ENCODE measurements at places on chromosomes 4 and X. TPM values are rescaled to one million over a fixed set of nuclear protein-coding genes. Genes with fewer than 3 reads are reported as not detected.

- DNase-seq: no peak
Observed at GRCh38 chrX:68690936-68691501, 43.6 kb downstream of the STARD8 start.

GRCh38 chr4:137707102-137707620 lies 174.9 kb upstream of the PCDH18 start:
- DNase-seq: no peak

DNA sequence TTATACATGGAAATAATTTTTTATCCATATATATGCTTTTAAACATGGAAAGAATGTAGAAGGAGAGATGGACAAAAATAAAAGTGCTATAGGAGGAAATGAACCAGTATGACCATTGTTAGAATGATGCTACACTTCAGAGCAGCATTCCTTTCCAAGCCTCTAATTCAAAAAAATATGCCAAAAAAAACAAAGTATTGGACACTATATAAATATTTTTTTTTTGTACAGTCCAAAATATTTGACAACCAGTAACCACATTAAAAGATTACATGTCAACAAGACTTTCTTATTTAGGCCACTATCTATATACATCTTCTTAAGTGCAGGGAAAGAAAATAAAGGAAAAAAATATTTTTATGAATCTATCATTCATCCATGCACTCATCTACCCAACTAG lies 198.6 kb downstream of the LRBA start:
- DNase-seq: no peak

DNA sequence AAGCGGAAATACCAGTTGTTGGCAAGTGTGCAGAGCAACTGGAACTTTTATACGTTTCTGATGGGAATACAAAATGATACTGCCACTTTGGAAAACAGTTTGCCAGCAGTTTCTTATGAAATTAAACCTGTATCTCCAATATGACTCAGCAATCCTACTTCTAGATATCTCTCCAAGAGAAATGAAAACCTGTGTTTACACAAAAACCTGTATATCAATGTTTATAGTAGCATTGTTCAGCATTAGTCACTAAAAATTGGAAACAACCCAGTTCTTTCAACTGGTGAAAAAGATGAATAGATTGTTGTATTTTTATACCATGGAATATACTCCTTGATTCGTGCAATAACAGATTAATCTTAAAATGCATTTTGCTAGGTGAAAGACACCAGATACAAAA lies 26.8 kb downstream of the ATP7A start:
- no peak for DNase-seq

GRCh38 chr4:165426823-165427222 lies 48.0 kb downstream of the CPE start:
- no peak for DNase-seq

GRCh38 chr4:89681671-89682070 lies 155.3 kb downstream of the SNCA start:
- no peak for DNase-seq

- DNase-seq: no peak
Observed at GRCh38 chr4:94870146-94870545, 112.4 kb downstream of the BMPR1B start.

DNA sequence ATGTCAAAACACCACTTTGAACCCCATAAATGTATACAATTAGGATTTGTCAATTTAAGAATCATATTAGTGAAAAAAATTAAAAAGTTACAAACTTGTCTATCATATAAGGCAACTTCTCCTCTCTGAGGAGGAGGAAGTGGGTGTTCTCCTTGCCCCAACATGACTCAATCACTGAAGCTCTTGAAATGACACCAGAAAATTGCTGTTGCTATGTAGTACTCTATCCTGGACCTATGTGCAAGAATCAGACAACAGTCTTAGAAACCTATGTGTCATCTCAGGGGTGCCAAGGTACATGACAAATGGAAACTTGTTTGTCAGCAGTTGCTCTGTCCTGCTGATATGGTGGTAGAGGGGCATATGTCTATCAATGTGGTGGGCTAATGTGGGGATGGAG lies 47.7 kb downstream of the HMGB3 start:
- DNase-seq: no peak

GRCh38 chr4:111666826-111667360 lies 478.4 kb upstream of the FAM241A start:
- no peak for DNase-seq

- DNase-seq: no peak
Observed at GRCh38 chr4:178917756-178918155, 1475.5 kb upstream of the AGA start.

- no peak for DNase-seq
Observed at GRCh38 chr4:99058228-99058627, 30.4 kb downstream of the ADH5 start.

DNA sequence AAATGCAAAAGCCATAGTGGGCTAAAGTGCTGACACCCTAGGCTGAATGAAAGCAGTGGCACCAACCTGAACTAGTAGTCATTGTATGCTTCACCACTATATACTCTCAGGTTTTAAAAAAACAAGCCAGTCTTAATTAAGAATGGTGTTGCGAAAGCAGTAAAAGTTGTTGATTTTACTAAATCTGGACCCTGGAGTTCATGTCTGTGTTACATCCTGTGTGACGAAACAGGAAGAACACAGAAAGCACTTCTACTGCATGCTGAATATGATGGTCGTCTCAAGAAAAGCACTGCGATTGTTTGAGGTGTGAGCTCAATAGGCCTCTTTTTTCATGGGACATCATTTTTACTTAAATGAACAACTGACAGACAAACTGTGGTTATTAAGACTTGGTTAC lies 24.2 kb upstream of the GDPD2 start:
- no peak for DNase-seq

DNA sequence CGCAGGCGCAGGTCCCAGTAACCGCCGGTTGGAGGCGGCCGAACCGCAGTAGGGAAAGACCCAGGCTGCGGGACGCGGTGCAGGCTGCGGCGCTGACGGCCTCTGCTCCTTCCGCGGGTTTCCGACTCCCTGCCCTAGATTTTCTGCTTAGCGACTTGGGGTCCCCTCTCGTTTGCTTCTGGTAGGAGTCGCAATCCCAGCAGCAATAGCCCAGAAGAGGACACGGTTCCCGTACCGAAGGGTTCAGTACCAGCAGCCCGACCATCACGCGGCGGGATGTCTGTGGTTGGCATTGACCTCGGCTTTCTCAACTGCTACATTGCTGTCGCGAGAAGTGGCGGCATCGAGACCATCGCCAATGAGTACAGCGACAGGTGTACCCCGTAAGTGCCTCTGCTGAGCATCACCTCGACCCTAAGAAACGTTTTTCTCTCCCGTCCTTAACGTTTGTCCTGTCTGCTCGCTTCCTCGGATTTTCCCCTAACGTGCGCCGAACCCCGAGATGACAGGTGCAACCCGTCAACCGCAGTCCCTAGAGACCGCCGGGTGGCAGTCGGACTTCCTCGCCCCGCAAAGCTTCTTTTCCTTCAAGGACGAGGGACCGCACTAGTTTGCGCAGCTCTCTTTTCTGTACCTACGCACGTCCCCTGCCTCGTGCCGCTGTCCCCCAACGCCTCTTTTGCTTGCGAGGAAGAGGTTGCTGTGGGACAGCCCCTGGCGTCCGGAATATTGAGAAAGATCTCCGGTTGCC lies at the start of gene HSPA4L:
Gene HSPA4L, plus strand, starts transcription at position 48 of the 751 bp plus-strand sequence. Its CDS starts 229 bp downstream, at position 277.
- DNase-seq: no peak

DNA sequence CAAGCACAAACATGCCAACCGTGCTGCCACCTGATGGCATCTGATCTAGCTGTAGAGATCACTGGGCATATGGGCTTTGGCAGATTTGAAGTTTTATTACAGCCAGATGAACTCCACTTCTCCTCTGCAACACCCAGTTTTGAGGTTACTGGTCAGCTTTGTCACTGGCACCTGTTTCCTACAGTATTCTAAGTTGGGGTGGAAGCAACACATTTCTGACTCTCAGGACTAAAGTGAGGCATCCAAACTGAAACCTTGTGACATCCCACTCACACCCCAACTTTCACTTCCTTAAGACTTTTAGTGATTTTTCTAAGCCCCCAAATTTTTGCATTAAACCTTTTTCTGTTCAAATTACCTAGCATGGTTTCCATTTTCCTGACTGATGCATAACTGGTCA lies 115.1 kb upstream of the PCDH18 start:
- no peak for DNase-seq

GRCh38 chr4:142917678-142918077 lies 71.6 kb upstream of the INPP4B start:
- no peak for DNase-seq

DNA sequence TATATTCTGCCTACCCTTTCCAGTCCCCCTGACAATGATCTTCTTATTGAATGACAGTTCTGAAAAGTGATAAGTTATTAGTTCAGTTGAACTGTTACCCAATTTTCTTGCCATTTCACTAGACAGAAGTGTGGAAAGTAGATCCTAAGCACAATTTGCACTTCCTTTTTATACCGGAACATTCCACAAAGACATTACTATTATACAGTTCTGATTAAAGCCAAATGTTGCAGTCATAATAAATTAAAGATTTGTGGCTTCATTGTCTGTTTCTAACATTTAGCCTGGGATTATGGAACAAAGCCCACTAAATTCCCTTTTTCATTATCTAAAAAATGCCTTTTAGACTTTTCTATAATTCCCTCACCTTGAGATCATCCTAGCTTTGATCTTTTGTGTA lies 13.8 kb downstream of the SH3BGRL start:
- no peak for DNase-seq

GRCh38 chr4:164261831-164262230 lies 492.1 kb upstream of the SMIM31 start:
- no peak for DNase-seq

GRCh38 chr4:94621491-94622080 lies 136.2 kb upstream of the BMPR1B start:
- DNase-seq: no peak

DNA sequence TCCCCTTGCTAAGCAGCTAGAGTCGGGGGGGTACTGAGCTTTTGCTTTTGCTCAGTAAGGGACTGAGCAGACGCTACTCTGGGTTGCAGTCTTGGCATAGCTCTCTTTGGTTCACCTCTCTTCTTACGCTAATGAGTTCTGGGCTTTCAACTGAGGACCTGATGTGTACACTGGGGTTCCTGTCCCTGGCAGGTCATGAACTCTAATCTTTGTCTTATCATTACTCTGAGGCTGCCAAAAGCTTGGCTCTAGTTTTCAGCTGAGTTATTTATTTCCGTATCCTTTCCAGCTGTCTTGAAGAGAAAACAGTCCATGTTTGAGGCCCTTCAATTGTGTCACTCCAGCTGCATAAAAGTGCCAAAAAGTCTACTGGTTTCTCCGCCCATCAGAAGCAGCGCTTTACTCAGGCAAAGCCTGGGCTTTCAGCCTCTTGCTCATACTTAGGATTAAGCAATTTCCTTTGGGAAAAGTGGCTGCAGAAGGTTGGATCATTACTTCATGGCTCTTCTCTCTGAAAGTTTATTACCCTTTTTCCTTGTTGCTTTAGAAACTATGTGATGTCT lies 121.0 kb upstream of the STOX2 start:
- DNase-seq: no peak

- DNase-seq: no peak
Observed at GRCh38 chr4:107578321-107578720, 141.7 kb downstream of the PAPSS1 start.

MAGED4B gene
- 5.4 TPM for total RNA-seq

ATOH1 gene
- not detected for total RNA-seq

CLCN4 gene
- 3.3 TPM for total RNA-seq

TCEAL6 gene
- not detected for total RNA-seq

MAOB gene
- 0.10 TPM for total RNA-seq

IKBKG gene
- total RNA-seq: 35.9 TPM

COX7B2 gene
- not detected for total RNA-seq

GPR119 gene
- not detected for total RNA-seq

DUX4 gene
- total RNA-seq: not detected

DIAPH2 gene
- 12.5 TPM for total RNA-seq

BBS7 gene
- total RNA-seq: 5.1 TPM

EXOC1L gene
- total RNA-seq: not detected

PGAM4 gene
- total RNA-seq: not detected

PWWP3B gene
- not detected for total RNA-seq

ANKRD50 gene
- total RNA-seq: 0.44 TPM
